ENCODE measurements at places on chromosomes 5 and 9. TPM values are rescaled to one million over a fixed set of nuclear protein-coding genes. Genes with fewer than 3 reads are reported as not detected.
A peak's percentile ranks its signal among the peaks of the same experiment; 100 is the strongest.

Gene FOXI1
- 0.27 TPM for total RNA-seq

Gene F2RL2
- total RNA-seq = 0.90 TPM

Gene STK32A
- total RNA-seq = 46.0 TPM

Gene TAF11L10
- 2.1 TPM for total RNA-seq

Gene ANKRD33B
- total RNA-seq = 6.1 TPM

Gene UGT3A1
- total RNA-seq = not detected

Gene FAT2
- 0.38 TPM for total RNA-seq

Gene RELL2
- 7.7 TPM for total RNA-seq

Gene PSD2
- 10.4 TPM for total RNA-seq

Gene ANXA1
- total RNA-seq = 784 TPM

GRCh38 chr9:21294904-21295538 is 10.1 kb downstream of the IFNA5 start:
- ATAC-seq = no peak

- no peak for ATAC-seq
Observed at GRCh38 chr5:136526791-136527190, 161.4 kb upstream of the TRPC7 start.

DNA sequence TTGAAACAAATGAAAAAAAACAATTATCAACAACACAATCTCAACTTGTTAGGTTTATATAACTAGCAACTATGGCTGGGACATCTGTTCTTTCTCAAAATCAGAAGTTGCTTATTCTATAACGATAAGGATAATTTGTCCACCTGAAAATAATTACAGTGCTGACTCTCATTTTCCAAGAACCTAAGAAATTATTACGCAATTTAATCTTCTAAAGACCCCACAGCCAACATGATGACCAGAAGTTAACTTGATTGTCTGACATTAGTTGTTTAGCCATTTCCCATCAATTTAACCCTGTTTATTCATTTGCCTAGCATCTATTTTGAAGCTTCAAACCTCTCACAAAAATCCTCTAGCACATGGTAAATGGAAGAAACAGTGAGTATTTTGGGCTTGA is 293.8 kb downstream of the ELAVL2 start:
- no peak for ATAC-seq

GRCh38 chr5:9264301-9264700 is 281.6 kb downstream of the SEMA5A start:
- no peak for ATAC-seq

DNA sequence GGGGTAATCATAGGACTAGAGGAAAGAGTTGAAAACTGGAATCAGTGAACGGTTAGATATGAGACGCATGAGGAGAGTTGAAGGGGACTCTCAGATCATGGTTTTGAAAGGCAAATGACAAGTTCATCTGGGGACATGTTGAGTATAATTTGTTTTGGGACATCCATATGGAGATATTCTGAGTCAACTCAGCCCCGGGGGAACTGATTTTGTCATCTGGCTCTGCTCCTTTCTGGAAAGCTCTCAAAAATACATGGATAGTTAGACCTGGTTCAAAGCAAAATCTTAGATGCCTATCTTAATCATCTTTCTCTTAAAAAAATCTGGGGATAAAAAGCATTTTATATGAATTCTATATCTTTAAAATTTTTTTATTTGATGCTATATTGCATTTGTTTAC is 161.2 kb downstream of the SNX18 start:
- peak; percentile 41 for ATAC-seq

DNA sequence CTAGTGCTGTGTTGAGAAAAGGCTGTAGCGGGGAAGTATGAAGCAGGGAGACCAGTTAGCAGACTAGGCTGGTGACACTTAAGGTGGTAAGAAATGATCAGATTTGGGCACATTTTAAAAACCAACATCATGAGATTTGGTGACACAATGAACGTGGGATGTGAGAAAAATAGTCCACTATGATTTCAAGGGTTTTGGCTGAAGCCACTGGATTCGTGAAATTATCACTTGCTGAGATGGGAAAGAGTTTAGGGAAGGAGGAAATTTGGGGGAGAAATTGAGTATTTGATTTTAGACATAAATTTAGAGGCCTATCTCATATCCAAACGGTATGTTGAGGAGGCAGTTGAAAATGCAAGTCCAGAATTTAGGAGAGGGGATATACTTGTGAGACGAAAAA is 23.1 kb downstream of the SKP2 start:
- ATAC-seq = no peak

- ATAC-seq = no peak
Observed at GRCh38 chr9:114374936-114375335, 12.8 kb downstream of the AKNA start.

DNA sequence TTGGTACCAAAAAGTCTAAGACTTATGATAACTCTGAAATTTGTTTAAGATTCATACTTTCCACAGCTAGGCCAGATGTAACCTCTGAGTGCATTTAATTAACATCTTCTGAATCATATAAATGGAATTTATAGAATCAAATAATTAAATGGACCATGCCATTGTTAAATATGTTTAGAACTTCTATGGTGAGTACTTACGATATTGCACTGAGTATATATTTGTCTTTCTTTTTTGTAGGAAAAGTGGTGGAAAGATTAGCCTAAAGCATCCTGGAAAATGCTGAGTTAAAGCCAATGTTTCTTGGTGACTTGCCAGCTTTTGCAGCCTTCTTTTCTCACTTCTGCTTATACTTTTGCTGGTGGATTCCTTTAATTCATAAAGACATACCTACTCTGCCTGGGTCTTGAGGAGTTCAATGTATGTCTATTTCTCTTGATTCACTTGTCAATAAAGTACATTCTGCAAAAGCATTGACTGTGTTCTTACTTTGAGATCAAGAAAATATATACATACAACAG is 11.9 kb downstream of the SPINK6 start:
- no peak for ATAC-seq

- no peak for ATAC-seq
Observed at GRCh38 chr5:128538000-128538249, at the start of gene FBN2. Gene FBN2 (minus strand): TSS chr5:128538245. CDS start chr5:128537603, 642 bp downstream.

Data from motor neuron (in vitro differentiated cells).